Breast epithelium (tissue), 4 donors: ENCODE measurements at places on chromosomes 6 and 20.

DNA sequence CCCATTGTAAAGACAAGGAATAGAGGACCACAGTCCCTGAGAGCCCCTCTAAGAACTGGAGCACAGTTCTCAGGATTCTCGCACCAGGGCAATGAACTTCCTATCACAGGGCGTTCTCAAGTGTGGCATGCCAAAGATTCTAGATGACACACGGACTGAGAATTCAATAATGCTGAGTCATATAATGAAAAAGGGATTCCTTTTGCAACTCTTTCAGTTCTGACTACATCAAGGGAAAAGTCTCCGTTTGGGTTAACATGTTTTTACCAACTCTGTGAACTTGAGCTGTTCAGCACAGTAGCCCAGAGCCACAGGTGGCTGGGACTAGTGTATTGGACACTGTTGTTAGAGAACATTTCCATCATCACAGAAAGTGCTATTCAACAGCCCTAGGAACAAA lies 3.4 kb downstream of the MED20 start:
- DNase-seq: no peak

DNA sequence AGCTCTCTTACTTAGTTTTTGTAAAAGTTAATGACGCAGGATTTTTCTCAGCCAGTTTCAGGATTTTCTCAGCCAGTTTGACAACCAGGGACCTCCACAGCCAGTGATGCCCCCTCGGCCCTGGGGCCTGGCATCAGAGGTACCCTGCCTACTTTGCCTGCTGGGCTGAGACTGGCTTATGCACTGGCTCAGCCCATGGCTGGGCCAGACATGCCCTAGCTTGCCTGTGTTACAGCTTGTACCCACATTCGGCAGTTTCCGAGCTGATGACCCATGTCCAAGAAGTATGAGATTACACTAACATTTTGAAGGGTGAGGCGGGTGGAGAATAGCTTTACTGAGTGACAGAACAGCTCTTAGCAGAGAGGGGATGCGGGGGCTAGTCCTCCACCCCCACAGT lies 406.1 kb upstream of the HSF2 start:
- no peak for DNase-seq

- no peak for DNase-seq
Measured at GRCh38 chr20:2631228-2631627, 21.2 kb upstream of the NOP56 start.

GRCh38 chr6:53029257-53029656 lies 34.2 kb upstream of the GSTA4 start:
- no peak for DNase-seq

- DNase-seq: no peak
Measured at GRCh38 chr20:6679086-6679485, 88.4 kb upstream of the BMP2 start.

DNA sequence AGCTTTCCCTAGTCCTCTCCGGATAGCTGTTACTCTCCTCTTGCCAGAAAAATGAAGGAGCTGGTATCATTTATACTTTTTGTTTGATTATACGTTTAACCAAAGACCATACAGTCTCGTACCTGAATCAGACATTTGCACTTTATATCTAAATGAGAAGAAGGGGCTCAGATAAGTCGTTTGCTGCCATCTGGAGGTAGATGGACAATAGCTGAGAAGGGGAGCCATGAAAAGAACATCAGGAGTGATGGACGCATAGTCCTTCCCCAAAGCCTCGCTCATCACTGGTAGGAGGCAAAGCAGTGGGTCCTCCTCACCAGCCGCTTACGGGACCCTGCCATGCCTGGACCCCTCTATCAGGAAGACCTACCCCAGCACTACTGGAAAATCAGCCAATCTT lies 45.4 kb downstream of the RPF2 start:
- DNase-seq: no peak
